CD4-positive, alpha-beta T cell treated with Interleukin-17A for 1 hour (primary cell): ENCODE measurements at places on chromosomes 7 and 10.

- DNase-seq, result no peak
These were observed 514 bp downstream of the NHLRC2 start for GRCh38 chr10:113854761-113855588.

DNA sequence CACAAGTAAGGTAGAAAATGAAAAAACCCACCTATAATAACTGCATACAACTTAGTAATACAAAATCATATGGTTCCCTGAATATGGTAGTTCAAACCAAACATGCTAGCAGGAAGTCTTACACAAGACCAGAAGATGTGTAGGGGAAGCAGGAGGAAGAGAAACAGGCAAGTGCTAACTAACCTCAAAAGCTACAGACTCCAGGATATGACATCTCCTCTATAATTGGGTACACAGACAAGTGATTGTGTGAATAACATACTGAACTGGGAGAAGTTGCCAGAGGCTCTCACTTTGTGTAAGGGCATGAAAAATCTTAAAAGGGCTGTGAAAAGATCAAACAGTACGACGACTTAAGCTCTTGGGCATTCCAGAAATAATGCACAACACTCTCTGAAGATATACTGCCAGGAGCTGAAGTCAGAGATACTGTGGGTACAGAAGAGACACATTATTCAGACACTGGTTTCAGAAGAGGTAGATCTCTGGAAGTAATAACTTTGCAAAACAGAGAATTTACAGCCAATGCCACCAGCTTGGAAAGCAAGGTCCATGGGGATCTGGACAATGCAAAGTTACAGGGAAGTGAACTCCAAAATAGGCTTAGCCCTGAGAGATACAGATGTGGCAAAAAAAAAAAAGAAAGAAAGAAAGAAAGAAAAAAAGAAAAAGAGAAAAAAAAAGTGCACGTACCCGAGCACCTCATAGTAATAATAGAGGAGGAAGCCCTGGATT lies 767.2 kb downstream of the TNS3 start:
- no peak for DNase-seq

DNA sequence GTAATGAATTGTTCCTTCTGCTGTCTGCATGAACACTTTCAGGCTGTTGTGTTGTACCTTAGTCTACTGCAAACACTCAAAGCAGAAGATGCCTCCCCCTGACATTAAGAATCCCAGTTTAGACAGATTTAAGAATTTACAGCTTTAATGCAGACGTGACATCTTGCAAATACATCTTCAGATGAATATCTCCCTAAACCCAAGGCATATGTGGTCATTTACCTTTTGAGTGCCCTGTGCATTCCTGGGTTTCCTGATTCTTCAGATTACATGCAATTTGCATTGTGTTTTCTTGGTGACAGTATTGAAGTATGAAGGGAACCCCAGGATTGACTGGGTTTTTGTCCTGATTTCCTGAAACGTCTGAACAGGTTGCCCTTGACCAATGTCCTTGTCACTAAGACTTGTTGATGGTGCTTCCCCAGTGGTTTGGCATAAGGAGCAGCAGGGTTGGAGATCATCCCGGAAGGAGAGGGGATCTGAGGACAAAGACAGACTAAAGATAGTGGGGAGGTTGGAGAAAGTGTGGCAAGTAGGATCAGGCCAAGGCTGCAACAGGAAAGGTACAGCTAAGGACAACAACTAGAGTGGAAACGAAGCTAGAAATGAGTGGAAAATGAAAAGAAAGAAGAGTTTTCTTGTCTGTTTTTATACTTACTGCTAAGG lies 123.8 kb upstream of the RHOBTB1 start:
- no peak for DNase-seq

DNA sequence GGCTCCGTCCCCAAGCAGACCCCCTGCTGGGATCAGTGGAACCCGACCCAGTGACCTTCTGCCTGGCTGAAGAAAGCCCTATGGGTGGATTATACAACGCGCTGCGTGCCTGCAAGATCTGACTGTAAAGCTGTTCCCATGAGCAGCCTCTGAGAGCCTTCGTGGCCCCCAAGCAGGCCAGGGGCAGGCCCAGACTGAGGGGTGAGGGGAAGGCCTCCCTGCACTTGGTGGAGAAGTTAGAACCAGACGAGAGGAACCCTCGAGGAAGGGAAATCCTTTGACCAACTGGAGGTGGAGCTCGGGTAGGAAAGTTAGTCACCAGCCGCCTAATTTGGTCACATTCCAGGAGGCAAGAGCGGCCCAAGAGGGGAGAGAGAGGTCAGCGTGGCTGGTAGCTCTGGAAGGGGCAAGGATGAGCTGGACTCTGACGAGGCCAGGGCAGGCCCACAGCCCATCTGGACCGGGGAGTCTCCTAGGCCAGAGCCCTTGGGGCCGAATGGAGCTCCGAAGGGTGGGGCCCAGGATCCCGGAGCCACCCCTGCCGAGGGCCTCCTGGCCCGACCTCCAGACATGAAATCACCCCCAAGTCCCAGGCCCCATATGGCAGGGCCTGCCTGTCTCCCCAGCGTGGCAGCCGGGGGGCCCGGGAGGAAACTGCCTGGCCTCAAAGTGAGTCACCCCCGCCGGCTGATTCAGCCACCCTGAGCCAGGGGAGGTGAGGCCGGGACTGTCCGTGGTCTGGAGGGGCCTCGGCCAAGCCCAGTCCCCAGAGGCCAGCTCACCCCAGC lies 23.3 kb upstream of the PDGFA start:
- DNase-seq, result no peak

GRCh38 chr10:52774600-52775106 lies 2.1 kb upstream of the MBL2 start:
- DNase-seq, result no peak

DNA sequence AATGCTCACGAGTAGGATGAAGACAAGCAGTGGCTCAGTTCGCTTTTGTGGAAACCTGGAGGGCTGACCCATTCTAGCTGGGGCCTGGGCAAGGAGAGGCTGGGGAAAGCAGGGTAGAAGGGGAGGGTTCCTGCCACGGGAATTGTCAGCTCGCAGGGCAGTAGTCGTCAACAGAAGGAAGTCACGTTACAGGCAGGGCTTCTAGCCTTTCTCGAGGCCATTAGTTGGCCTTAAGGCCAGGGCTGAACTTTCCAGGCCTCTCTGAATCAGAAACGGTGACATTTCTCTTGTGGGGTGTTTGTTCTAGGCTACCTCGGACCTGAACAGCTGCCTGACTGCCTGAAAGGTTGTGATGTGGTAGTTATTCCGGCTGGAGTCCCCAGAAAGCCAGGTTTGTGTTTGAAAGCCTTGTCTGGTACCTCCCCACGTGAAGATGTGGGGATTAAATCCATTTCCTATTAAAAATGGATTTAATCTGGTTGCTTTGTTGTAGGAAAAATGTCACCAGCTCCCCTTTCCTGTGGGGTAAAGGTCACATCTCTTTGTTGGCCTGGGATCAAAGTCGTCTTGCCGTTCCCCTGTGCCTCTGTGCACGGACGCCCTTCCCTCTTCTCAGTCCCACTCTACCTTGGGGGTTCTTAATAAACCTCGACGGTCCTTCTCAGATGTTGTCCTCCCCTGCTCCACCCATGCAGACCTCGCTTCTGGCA lies 9.4 kb downstream of the MDH2 start:
- DNase-seq, result no peak

DNA sequence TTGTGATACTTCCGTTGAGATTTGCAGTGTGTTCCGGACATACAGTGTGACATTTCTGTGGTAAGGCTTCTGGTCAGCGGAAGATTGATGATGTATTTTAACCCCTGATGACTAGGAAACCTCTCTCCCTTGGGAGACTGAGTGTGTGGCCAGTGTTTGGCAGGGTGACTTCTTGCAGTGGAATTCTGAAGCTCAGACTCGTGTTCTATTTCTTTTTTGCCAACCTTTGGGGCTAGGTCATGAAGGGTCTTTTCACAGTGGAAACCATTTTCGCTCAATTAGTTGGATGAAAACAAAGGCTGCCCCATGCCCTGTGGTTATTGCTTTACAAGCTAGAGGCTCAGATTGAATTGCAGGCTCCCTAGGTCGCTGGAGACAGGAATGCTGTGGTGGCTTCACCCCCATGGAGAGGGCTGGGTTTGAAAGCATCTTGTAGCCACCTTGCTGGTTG lies 288.9 kb downstream of the BBS9 start:
- no peak for DNase-seq

DNA sequence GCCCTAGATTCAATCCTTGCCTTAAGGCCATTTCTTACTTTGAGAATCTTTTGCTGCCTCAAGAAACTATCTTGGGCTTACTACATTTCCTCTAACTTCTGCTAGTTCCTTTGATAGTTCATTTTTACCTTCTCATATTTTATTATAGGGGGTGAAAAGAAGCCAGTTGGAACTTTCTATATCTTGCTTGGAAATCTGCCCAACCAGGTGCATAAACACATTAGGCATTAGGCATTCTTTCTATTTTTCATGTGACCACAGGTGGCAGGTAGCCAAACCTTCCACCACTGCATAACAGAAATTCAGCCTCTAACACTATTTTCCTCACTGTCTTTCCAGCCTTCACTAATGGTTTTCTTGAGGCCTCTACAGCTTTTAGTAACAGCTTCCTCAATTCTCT lies 300.0 kb upstream of the SP8 start:
- no peak for DNase-seq

GRCh38 chr7:18509481-18509880 lies 13.9 kb downstream of the HDAC9 start:
- DNase-seq, result no peak

DNA sequence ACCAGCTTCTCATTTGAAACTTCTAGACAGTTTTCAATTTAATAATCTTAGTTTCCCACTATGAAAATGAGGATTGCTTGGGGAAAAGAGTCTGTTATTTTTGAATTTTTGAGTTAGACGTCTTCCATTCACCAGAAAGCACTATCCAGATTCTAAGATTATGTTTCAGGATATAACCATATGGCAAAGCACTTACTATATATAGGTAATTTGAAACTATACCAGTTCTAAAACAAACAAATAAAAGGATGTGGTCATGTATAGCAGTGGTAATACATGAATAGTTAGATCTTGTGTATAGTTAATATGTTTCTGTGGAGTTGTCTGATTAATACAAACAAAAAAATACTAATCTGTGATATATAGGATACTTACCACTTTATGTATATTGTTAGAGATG lies 320.0 kb downstream of the EXOC4 start:
- no peak for DNase-seq

- no peak for DNase-seq
These were observed 83.3 kb upstream of the FAM20C start for GRCh38 chr7:109094-109493.

DNA sequence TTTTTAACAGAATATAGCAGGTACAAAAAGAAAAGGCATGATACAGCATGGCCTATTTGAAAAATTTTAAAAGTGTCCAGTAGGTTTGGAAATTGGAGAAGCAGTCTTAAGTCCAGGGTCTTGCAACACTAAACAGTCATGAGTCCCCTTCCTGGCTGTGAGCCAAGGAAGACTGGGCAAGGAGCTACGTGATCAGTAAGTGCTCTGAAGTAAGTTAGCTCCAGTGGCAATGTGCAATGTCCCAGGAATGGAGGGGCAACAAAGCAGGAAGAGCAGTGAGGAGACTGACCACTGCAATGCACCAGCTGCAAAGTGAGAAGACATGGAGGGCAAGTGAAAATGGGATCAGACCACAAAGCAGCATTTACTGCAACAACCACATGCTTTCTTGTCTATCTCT lies 72.9 kb upstream of the GRID1 start:
- no peak for DNase-seq

DNA sequence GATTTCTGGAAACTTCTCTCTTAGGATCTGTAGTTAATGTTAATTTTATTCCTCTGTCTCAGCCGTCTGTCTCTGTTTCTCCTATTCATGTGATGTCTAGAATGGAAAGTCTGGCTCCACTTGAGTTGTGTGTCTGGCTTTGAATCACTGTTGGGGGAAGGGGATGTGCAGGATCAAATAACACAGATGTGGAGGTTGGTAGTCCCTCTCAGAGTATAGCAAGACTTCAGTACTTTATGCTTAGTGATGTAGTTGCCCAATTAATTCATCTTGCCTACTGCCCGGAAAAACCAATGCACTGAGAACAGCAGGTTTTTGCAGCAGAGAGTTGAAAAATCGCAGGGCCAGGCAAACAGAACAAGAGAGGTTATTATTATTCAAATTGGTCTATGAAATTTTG lies 79.2 kb downstream of the PHTF2 start:
- no peak for DNase-seq

DNA sequence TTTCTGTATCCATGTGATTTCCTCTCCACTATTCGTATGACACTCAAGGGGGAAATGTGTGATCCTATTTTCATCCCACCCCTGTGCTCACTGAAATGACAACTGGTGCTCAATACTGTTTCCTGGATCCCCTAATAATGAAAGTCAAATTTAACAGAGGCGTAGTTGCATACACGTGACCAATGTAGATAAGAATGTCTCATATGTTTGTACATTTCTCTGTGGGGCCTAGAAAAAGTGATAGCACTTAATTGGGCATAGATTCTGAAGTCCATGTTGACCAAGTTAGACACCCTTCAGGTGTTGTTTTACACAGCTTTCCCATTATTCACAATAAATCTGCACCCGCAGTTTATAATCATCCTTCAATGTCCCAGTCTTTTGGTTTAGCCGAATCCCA lies 59.1 kb downstream of the JAZF1 start:
- no peak for DNase-seq

GRCh38 chr7:416761-417624 lies 102.7 kb downstream of the PDGFA start:
- DNase-seq, result no peak

GRCh38 chr10:126068322-126068721 lies 172.0 kb downstream of the FANK1 start:
- no peak for DNase-seq

DNA sequence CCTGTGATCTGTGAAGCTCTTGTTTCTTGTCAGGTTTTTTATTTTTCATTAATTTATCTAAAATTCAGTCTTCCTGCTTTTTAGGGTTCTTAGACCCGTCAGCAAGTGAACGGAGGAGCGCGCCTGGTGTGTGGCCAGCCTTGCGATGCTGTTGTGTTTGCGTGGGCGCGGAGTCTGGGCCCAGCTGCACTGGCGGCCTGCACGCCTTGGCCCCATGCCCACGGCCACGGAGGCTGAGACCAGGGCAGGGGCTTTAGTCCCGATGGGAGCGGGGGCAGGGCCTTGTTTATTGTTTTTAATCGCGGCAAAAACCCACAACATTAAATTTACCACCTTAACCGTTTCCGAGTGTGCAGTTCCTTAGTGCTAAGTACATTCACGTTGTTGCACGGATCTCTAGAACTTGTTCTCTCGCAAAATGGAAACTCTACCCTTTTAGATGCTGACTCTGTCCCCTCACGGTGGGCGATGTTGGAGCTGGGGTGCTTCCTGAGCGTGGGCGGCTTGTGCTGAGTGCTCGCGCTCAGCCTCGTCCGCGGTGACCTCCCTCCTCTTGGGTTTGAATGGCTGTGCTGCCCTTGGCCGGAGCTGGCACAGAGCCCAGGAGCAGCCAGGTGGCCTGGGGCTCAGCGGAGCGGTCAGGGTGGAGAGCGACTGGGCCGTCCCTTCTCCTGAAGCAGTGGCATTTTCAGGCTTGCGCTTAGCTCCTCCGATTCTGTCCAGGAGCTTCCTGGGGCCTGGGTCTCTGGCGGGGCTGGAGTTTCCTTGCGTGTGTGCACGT lies 69.1 kb downstream of the INPP5A start:
- DNase-seq, result no peak

DNA sequence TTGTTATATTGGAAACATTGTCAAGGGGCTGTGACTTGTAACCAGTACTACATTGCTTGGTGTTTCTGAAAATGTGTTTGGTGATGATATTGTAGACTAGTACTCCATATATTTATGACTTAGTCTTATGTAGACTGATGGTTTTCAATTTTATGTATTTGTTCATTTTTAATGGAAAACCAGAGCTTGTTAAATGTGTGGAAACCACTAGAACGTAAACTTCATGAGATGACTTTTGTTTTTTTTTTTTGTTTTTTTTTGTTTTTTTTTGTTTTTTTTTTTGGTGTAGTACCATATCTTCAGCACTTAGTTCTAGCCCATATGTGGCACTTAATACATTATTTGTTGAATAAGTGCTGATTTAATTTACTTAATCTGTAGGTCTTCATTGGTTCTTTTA lies 518.6 kb downstream of the AUTS2 start:
- no peak for DNase-seq
